ENCODE measurements at places on chromosomes 2 and 18.

DNA sequence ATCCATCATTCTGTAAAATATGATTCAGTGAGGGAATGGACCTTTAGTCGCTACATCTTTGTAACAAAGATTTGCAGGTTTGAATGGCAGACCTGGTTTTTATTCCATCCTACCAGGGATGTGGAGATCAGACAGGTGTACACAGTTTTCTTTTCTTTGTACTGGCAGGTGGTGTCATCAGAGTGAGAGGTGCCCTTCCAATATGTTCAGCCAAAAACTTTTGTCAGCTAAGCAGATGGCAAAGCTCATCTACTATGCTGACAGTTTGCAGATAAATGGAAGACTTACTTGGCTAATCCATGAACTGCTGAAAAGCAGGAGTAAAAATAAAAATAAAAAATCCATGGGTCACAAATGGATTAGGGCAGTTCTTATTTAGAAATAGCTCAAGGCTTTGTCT is 185.5 kb upstream of the DOK6 start:
- no peak for DNase-seq

DNA sequence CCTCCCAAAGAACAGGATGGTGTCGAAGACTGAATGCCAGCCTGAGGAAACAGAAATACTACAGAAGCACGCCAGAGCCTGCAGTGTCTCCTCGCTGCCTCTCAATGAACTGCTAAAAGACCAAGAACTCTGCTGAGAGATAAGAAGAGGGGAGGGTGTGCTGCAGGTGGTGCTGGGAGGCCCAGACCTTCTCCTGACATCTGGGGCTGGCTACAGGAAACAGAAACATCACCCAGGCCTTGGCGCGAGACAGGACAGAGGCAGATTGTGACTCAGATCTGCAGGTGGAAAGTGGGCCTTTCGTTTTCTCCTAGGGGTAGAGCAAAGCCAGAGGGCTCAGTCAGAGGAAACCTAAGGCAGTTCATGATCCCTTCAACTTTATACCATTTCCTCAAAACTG is 250.3 kb upstream of the TCF4 start:
- DNase-seq = no peak

DNA sequence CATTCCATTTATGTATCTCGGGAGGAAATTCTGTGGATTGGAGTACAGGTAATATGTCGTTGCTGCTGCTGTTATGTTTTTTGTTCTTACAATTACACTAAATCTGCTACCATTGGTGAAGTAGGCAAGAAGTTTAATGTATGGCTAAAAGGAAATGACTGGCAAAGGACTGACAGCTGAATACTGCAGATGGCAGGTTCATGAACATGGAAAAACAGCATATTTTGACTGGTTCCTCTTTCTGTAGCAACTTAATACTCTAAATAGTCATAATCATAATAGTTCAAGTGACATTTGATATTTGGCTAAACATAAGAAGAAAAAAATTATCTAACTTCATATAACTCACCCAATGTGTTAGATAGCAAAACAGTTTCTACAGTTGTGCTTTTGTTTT is 84.5 kb upstream of the PGAP1 start:
- no peak for DNase-seq

DNA sequence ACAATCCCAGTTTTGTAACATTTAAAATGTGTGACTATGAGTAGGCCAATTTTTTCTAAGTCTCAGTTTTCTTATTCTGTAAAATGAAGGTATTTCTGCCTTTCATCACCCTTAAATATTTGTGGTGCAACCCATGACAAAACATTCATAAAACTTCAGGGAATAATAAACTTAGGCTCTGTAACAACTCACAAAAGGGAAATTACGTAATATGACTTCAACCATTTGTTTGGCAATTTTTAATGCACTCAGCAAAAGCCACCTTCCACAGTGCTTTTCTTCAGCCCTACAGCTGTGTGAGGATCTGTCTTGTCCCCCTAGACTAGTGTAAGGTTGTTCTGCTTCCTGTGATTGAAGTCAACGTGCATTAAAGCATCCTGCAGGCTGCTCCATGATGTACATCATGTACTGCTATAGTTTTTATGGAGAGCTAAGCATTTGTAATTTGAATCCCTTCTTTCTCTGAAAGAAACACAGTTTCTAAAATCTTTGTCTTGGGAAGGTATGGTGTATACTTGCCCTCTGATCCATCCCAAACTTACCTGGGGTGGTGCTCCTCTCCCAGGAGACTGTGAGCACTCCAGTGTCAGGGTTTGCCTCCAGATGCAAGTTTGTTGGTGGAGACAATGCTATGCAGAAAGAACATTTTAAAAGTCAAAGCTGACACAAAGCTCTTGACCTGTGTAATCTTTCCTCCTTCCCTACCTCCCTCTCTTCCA is 39.1 kb downstream of the FN1 start:
- peak; percentile 88 for DNase-seq

- DNase-seq = no peak
These were observed 3.7 kb downstream of the DYM start for GRCh38 chr18:49456794-49457193.

GRCh38 chr2:27152796-27153464 is 4.1 kb downstream of the TCF23 start:
- DNase-seq = no peak

Data from fibroblast of gingiva (primary cell).